ENCODE measurements at places on chromosomes 11 and 22.
A peak's percentile ranks its signal among the peaks of the same experiment; 100 is the strongest.

DNA sequence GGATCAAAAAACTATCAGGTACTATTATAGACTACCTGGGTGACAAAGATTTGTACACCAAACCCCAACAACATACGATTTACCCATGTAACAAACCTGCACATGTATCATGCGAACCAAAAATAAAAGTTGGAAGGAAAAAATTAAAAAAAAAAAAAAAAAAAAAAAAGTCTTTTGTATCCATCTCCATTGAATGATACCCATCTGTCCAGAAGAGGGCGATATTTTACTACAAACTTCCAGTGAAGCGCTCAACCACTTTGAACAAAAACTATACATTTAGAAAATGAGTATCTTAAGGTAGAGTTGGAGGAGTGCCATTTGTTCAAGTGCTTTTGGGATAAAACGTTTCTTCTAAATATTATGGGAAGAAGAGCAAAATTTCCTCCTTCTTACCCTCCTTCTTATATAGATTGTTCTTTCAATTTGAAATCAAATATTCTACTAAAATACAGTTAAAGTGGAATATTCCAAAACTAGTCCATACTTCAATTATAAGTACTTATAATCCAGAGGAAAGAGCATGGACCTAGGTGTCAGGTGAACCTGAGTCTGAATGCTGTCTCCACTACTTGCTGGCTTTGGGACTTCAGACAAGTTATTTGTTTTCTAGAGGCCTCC is 23.3 kb downstream of the ARL14EP start:
- DNase-seq: no peak

- no peak for DNase-seq
Measured at GRCh38 chr11:130359419-130359818, 44.7 kb upstream of the ZBTB44 start.

- no peak for DNase-seq
Measured at GRCh38 chr11:116046127-116046526, 541.9 kb upstream of the CADM1 start.

GRCh38 chr22:17479135-17479534 is 84.2 kb upstream of the SLC25A18 start:
- no peak for DNase-seq

DNA sequence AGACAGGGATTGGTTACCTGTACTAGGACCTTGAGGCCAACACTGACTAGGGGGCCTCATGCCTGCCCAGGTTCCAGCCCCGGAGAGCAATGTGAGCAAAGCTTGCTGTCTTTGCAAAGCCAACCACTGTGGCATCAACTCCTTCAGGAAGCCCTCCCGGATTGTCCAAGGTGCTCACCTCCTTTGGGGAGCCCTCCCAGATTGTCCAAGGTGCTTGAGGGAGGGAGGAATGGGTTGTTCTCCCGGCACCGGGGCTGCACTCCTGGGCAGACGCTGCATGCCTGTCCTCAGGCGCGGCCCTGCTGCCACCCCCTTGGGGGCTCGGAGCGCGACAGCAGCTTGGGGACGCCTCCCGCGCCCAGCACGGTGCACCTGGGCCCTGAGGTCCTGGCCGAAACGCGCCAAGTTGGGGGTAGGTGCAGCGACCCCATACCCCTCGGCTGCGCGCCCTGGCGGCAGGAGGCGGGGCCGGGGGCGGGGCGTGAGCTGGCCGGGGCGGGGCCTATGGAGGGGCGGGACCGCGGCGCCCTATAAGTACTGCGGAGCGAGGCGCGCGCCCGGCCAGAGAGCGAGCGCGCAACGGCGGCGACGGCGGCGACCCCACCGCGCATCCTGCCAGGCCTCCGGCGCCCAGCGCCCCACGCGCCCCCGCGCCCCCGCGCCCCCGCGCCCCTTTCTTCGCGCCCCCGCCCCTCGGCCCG is at the start of gene CD81:
Gene CD81 (plus strand): TSS at position 560 of the 701 bp plus-strand sequence. CDS start 240 bp downstream, outside the sequence.
- DNase-seq: peak; percentile 49

DNA sequence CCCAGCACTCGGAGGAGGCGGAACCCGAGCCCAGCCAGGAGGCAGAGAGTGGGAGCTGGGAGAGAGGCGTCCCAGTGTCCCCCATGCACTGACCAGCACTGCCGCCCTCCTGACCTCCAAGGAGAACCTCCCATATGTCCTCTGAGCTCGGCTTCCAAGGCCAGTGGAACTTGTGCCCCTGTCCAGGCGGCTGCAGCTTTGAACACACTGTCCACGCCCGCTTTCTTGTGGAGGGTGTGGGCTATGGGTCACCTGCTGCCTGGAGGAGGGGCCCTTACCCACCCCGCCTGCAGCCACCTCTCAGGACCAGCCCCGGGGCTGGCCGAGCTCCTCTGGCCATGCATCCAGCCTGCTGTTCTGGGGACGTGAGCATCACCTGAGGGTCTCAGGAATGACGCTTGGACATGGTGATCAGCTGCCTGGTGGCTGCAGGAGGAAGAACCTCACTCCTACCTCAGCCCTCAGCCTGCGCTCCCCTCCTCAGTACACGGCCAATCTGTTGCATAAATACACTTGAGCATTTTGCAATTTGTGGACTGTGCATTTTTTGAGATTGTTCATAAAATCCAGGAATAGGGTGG is 22.2 kb upstream of the MUC5B start:
- DNase-seq: no peak

DNA sequence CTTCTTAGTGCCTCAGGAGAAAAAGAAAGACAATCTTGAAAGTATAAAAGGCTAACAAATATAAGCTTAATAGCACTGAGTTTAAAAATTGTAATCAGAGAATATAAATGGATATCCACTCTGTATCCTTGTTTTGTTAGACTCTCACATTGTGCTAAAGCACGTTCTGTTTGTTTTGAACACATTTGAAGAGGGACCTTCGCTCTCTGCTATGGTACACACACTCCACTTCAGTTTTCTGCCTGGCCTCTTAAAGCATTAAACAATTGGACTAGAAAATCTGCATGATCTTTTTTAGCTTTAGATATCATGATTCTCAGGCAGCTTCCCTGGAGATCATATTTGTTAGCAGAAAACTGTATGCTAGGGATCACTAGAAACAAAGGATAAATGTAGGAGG is 40.3 kb upstream of the PGR start:
- DNase-seq: no peak

GRCh38 chr11:208181-208916 is 841 bp downstream of the RIC8A start:
- peak; percentile 68 for DNase-seq

DNA sequence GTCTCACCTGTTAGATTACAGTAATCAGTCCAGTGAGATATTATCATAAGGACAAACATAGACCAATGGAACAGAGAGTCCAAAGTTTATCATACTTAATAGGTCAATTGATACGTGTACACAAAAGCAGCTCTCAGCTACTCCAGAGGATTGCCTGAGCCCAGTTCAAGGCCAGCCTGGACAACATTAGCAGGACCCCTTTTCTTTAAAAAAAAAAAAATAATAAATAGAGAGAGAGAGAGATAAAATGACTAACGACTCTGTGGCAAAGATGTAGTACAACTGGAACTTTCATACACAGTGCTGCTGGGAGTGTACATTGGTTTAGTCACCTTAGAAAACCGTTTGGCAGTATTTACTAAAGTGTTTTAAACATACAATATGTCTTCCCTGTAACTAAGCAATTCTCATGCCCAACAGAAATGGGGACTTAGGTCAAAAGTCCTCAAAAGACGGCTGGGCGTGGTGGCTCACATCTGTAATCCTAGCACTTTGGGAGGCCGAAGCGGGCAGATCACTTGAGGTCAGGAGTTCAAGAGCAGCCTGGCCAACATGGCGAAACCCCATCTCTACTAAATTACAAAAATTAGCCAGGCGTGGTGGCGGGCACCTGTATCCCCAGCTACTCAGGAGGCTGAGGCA is 10.6 kb downstream of the SNX32 start:
- DNase-seq: no peak

Data from stimulated activated CD8-positive, alpha-beta memory T cell treated with anti-CD3 and anti-CD28 coated beads, Interleukin-12 subunit alpha, Interleukin-12 subunit beta, amount 100 ng/mL, for 1 hour (primary cell).